Activated CD8-positive, alpha-beta memory T cell treated with anti-CD3 and anti-CD28 coated beads for 24 hours (primary cell): ENCODE measurements at places on chromosomes 4 and X.

- DNase-seq, result no peak
These were observed 33.2 kb downstream of the FGFRL1 start for GRCh38 chr4:1044469-1045192.

- no peak for DNase-seq
These were observed 135.7 kb downstream of the QDPR start for GRCh38 chr4:17376205-17376604.

DNA sequence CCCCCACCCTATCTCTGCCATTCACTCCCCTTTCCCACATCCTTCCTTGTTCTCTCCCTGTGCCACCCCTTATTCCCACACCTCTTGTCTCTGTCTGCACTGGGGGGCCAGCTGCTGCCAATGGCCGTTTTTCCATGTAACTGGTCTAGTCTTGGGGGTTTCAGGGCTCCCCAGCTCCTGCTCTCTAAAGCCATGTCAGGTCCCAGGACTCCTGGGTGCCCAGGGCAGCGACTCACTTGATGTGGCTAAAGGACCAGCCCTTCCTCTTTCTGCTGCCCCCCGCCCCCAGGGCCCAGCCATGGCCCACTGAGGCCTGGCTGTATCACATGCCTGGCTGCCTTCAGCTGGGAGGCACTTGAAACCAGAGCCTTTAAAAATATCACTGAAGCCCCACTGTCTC lies 10.0 kb downstream of the NLGN3 start:
- no peak for DNase-seq

DNA sequence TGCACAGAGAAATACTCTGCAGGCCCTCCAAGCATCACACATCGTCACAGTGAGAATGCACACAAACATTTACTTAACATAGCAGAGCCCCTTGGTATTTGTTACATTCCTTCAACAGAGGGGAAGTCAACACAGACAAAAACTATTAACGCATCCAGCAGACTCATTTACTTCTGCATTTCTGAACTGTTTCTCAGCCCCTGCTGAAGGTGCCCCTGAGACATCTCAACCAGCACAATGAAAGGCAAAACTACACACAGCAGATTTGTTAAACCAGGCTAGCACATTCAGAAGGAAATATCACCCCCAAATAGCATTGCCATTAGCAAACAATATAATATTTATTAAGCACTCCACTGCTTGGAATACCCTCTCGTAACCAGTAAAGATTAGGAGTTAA lies 367.0 kb downstream of the RAB28 start:
- no peak for DNase-seq

DNA sequence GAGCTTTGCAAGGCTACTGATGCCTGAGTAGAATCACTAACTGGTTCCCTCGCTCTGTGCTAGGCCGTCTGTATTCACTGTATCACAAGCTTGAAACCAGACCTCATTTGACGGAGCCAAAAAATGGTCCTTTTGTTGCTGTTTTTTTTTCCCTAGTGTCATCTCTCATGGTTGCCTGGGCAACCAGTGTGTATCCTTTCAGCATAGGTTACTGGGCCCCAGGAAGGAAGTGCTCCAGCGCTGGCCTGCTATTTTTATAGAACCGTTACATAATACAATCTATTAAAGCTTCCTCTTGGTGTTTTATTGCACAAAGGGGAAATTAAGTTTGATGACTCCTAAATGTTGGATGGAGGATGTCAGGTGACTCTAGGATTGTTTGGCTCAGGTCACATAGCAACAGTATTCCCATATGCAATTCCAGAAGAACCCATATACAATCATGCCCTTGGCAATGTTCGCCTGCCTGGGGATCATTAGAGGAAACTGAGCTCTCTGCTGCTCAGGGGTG lies 220.4 kb downstream of the SPRY1 start:
- no peak for DNase-seq

DNA sequence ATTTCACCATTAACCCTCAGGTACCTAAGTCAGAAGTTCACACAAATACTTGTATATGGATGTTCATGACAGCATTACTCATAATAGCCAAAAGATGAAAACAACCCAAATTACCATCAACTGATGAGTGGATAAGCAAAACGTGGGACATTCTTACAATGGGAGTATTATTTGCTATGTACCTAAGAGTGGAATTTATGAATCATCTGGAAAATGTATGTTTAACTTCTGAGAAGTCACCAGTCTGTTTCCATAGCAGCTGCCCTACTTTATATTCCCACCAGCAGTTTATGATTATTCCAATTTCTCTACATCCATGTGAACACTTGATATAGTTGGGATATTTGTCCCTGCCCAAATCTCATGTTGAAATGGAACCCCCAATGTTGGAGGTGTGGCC lies 1478.9 kb downstream of the PCDH19 start:
- no peak for DNase-seq

GRCh38 chrX:96615448-96615847 lies 69.2 kb upstream of the DIAPH2 start:
- DNase-seq, result no peak

GRCh38 chr4:28009541-28009940 lies 1148.9 kb downstream of the STIM2 start:
- no peak for DNase-seq

GRCh38 chr4:10079256-10079655 lies 37.3 kb downstream of the WDR1 start:
- no peak for DNase-seq

- no peak for DNase-seq
These were observed 89.1 kb downstream of the FAM13A start for GRCh38 chr4:88967883-88968331.

GRCh38 chrX:33336783-33337182 lies 125.4 kb upstream of the DMD start:
- no peak for DNase-seq

DNA sequence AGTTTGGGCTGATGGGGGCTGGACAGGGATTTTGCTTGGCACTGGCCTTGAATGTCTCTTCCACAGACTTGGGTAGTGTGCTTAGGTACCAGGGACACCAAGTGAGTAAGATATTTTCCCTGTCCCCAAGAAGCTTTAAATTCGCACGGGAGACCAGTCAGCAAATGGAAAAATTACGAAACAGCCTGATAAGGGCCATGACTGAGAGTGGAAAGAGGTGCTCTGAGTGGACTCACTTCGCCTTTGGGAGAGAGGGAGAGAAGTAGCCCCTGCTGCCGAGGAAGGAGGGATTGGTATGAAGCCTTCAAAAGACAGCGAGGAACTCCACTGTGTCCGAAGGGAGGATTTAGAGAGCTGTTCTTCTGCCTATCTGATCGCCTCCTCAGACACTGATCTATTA lies 2.6 kb downstream of the LSM6 start:
- no peak for DNase-seq

DNA sequence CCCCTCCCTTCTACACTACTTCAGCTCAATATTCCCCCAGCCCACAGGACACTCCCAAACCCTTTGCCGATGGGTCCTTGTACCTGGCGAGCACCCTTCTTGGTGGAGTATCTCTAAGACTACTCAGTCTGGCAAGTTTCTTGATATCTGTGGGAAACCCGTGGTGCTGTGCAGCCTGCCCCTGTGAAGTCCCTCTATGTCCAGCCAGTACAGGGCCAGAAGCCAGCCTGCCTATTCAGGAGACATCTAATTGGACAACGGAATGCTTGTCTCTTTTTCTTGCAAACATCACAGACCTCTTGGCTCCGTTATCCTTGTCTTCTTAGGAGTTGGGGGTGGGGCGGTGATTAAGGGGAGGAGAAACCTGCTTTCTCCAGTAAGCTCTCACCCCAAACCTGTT lies 3.7 kb upstream of the IGFBP7 start:
- no peak for DNase-seq

- no peak for DNase-seq
These were observed 72.1 kb upstream of the IGFBP7 start for GRCh38 chr4:57182132-57182874.

- DNase-seq, result no peak
These were observed 38.6 kb downstream of the PHOX2B start for GRCh38 chr4:41709844-41710481.

GRCh38 chr4:140740422-140740821 lies 15.8 kb downstream of the TBC1D9 start:
- no peak for DNase-seq

- no peak for DNase-seq
These were observed 13.6 kb downstream of the LIMCH1 start for GRCh38 chr4:41551536-41551935.

- DNase-seq, result no peak
These were observed 146.7 kb downstream of the PCDH7 start for GRCh38 chr4:30866907-30867306.
